GF-D8 (cell line): ENCODE measurements at places on chromosomes 1 and 21.

DNA sequence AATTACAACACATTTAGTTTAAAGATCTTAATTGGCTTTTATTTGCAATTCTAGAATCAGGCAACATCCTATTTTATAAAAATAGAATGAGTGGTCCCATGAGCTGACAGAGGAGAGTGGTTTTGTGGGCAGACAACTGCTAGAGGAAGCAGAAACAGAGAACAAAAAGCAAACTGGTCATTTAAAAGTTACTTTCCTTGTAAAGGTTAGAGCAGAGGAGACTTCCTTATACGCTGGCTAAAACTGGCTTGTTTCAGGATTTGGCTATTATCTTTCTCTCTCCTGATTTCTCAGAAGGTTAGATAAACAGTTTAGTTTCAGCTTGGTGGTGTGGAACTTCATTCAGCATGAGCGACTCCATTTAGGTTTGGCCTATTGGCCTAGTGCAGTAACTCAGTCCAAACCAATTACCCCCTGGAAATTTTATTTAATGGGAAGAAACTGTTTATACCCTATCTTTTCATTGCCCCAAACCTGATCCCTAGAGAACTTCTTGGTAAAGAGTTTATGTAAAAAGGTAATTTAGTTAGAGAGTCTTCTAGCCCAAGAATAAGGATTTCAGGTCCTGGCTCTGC, 32.2 kb upstream of the IL20 start:
- DNase-seq, result no peak

- DNase-seq, result no peak
Observed at GRCh38 chr1:205950280-205950679, 7.0 kb upstream of the SLC26A9 start.

DNA sequence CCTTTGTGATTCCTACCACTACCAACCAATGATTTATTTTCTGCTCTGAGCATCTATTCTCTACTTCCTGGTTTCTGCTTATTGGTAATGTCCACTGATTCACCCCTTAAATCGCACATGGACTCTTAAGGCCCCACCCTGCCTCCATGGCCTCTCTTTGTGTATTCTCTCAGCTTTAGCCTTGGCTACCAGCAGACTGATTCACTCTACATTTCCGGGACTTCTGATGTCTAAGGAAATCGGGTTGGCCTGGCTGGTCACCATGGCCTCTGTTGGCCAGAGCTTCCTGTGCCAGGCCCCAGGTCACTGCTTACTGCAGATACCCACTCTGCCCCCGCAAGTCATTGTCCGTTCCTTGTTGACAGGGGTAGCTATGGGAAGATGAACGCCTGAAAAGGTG, 40.9 kb downstream of the PDPN start:
- no peak for DNase-seq

- no peak for DNase-seq
Observed at GRCh38 chr21:43352568-43353281, 74.2 kb downstream of the SIK1 start.

DNA sequence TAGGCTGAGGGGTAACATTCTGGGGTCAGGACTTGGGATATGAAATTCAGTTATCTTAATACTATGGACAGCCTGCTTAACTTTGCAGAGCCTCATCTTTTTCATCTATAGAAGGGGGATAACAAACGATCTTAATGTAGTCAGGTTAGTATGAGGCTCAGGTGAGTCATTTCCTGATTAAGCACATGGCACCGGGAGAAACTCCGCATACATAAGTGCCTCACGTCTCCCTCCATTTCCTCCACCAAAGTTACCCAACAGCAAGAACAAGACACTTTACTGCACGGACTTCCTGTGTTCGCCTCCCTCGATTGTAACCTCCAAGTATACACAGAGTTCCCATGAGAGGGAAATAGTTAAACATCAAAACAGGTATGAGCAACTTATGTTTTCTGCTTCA, 112.7 kb upstream of the COA6 start:
- DNase-seq, result no peak

DNA sequence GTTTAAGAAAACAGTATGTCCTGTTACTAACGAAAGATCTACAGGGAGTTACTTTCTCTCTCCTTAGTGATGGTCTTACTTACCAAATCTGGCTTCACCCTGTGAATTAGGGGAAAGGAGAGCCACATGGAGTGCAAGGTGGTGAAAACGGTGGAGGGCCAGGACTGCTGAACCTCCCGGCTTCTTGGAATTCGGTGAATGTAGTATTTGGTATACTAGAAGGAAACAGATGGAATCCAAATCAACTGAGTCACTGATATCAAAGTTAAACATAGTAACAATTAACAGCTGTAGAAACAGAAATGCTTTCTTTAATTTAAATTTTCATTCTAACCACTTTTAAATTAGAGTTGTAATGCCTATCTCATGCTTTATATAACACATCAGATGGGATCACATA, 45.7 kb downstream of the ALG14 start:
- no peak for DNase-seq

GRCh38 chr1:101165532-101165931, 71.3 kb upstream of the S1PR1 start:
- DNase-seq, result no peak

- no peak for DNase-seq
Observed at GRCh38 chr1:171595324-171595723, 26.7 kb upstream of the MYOCOS start.

DNA sequence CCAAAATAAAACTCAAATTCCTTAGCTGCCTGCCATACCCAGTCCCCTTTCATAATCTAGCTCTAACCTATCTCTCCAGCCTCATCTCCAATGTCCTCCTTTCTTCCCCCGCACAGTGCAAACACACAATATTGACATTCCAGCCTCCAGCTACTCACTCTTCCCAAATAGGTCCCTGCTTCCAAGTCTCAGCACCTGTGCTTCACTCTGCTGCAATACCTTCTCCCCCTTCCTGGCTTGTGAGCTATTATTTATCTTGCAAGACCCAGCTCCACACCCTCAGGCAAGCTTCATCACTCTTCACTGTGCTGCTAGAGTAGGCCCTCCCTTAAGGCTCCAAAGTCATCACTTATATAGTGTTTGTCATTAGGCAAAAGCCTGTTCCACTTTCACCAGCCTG, 9.7 kb downstream of the PLPP3 start:
- no peak for DNase-seq

GRCh38 chr1:115647919-115648650, 6.3 kb downstream of the VANGL1 start:
- DNase-seq, result no peak

DNA sequence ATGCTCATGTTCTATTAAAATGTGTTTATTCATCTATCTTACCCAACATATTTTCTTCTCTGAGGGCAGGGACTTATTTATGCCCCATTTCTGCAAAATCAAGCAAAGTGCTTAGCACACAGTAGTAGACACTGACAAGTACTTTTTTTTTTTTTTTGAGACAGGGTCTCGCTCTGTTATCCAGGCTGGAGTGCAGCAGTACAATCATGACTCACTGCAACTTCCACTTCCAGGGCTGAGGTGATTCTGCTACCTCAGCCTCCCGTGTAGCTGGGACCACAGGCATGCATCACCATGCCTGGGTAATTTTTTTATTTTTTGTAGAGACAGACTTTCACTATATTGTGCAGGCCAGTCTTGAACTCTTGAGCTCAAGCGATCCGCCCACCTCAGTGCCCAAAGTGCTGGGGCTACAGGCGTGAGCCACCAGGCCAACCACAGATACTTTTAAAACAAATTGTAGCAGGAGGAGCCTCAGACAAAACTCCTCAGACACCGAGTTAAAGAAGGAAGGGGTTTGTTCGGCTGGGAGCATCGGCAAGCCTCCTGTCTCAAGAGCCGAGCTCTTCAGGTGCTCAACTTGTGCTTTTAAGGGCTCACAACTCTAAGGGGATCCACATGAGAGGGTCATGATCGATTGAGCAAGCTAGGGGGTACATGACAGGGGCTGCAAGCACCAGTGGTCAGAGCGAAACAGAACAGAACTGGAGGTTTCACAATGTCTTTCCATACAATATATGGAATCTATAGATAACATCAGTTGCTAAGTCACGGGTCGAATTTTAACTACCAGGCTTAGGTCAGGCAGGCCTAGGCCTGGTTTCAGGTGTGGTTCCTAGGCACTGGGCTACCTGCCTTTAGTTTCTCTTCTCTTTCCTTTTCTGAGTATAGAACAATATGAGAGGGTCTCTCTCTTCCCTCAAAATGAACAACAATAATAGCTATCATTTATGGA, 5.7 kb upstream of the TMEM167B start:
- no peak for DNase-seq

DNA sequence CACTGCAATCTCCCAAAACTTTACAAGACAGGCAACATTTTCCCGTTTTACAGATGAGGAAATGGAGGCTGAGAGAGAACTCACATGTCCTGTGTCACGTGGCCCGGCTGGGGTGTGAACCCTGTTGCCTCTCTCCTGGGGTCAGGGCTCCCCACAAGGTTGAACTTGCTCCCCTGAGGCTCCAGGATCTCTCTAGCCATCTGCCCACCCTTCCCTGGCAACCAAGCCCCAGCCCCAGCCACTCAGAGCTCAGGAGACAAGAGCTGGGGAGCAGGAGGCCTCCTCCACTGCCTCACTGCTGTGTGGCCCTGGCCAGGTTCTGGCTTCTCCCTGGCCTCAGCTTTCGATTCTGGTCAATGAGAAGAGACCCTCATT, 11.8 kb downstream of the LAPTM5 start:
- DNase-seq, result no peak

- DNase-seq, result no peak
Observed at GRCh38 chr1:190484045-190484444, 6.4 kb upstream of the BRINP3 start.

DNA sequence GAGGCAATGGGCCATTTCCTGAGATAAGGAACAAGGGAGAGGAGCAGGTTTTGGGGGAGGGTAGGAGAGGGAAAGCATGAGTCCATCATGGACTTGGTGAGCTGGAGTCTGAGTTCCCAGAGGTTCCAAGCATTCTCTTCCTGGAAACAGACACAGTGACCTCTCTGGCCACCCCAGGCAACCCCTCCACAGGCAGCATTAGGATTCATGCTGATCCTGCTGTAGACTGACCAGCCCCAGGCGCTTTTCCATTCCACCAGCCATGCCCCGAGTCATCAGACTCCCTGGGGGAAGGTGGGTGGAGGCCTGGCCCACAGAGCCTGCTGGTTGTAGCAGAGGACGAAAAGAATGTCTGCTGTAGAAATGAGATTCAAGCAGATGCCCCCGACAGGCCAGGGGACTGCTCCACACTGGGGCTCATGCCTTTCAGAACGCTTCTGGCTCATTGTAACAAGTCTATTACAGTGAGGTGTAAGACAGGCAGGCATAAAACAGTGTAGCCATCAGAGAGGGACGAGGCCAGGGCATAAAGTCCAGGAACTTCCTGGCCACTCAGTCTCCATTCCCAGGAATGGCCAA, 52.2 kb downstream of the KCND3 start:
- no peak for DNase-seq

DNA sequence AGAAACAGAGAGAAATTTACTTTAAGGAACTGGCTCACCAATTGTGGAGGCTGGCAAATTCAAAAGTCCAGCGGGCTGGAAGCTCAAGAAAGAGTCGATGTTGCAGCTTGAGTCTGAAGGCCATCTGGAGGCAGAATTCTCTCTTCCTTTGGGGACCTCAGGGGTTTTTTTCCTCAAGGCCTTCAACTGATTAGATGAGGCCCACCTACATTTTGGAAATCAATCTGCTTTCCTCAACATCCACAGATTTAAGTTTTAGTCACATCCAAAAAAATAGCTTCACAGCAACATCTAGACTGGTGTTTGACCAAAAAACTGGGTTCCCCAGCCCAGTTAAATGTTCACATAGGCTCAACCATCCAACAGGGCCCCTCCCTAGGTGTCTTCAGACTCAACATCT, 114.9 kb downstream of the SLC35F3 start:
- no peak for DNase-seq

DNA sequence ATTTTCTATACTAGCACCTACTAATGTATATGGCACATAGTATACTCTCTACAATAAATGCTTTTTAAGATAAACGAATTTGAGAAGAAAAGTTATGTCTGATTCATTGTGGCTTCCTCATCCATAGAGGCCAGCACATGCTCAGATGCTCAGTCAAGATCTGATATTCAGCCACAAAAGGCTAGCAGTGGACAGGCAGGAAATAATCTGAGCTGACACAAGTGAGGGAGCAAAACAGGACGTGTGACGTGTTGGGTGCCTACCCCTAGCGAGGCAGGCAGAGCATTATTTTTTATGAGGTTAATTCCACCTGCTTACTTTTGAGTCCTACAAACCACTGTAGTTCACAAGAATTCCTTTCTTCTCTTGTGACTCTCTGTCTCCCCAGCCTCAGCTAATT, 550.9 kb downstream of the SMYD3 start:
- DNase-seq, result no peak

DNA sequence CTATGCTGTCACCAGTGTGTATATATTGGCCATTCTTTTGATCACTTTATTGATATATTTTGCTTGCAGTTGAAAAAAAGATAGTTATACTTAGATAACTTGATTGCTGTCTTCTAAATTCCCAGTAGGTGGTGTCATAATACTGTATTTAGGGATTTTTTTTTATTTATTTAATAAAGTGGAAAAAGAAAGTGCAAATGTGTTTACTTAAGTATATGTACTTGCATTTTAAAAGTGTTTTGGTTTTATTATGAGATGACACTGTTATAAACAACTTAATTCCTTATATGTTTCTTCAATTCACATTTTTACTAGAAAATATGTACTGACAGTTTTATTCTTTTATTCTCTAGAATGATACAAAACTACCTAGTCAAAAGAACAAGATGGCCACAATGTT, 164.8 kb downstream of the USP25 start:
- DNase-seq, result no peak

- DNase-seq, result no peak
Observed at GRCh38 chr1:3773572-3774275, 1.2 kb downstream of the SMIM1 start.

- DNase-seq, result no peak
Observed at GRCh38 chr1:115837341-115837739, 3.6 kb downstream of the NHLH2 start.

GRCh38 chr1:21121764-21122471, 54.8 kb downstream of the EIF4G3 start:
- no peak for DNase-seq

DNA sequence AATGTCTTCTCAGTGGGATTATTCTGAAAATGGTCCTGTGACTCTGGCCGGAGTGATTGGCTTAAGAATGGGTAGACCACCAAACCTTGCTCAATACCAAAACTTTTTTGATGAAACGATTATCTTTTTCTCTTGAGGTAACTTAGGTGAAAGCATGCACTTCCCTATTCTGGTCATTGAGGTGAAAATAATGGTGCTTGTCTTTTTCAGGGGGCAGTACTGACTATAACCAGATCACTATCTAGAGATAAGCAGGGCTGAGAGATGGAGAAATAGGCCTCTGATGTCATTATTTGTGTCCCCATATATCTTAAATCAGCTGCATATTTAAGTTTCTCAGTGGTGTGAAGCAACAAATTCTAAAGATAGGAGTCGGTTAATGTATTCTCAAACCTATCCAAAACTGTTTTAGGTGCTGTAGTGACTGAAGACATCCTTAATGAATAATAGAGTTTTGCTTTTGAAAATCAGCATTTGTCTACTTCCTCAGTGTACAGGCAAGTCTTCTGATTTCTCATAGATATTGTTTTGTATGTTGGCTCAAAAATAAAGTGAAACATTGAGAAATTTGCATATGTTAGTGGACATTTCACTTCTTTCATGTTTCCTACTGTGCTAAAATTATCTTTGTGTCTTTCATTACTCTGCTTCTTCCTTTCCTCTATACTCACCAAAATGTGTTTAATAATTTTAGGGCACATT, 735.3 kb upstream of the ADGRL4 start:
- no peak for DNase-seq

- DNase-seq, result no peak
Observed at GRCh38 chr1:212656730-212657129, 42.9 kb downstream of the BATF3 start.
